Kidney (tissue), 22 donors: ENCODE measurements at places on chromosomes 3 and 15. TPM values are rescaled to one million over a fixed set of nuclear protein-coding genes. Genes with fewer than 3 reads are reported as not detected.

ARNT2 gene
- total RNA-seq: 38.2 TPM

ZNF80 gene
- 0.28 TPM for total RNA-seq

MCF2L2 gene
- total RNA-seq: 1.7 TPM

STARD9 gene
- 7.2 TPM for total RNA-seq

DNA sequence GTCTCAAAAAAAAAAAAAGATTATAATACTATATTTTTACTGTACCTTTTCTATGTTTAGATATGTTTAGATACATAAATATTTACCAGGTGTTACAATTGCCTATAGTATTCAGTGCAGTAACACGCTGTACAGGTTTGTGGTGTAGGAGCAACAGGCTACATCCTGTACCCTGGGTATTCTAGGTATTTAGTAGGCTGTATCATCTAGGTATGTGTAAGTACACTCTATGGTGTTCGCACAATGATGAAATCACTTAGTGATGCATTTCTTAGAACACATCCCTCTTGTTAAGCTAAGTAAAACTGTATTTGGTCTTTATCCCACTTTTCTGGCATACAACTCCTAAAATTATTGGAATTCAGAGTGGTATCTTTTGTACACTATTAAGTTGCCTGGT lies 77.8 kb downstream of the CDC25A start:
- no peak for DNase-seq

GRCh38 chr3:66555214-66555844 lies 54.5 kb upstream of the LRIG1 start:
- DNase-seq: no peak

DNA sequence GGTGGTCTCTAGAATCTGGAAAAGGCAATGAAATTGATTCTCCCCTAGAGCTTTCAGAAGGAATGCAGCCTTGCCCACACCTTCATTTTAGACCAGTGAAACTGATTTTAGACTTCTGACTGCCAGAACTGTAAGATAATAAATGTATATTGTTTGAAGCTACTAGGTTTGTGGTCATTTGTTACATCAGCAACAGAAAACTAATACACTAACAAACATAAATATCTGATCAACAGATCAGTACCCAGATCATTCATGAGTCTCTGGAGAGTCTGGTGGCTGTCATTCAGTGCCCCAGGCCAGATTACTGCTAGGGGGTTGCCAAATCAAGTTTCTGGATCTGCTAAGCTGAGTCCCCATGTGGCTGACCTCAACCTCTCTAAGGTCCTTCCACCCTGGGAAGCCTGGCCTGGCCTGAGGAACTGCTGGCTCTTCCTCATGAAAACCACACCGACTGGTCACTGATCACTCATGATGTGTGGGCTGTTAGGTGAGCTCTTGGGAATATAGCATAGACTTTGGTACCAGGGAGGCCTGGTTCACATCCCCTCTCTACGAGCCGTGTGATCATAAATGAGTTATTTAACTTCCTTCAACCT lies 11.1 kb upstream of the LACTB start:
- no peak for DNase-seq

GRCh38 chr15:71192816-71193215 lies 77.5 kb downstream of the THSD4 start:
- no peak for DNase-seq

GRCh38 chr3:52614689-52615088 lies 71.0 kb downstream of the PBRM1 start:
- no peak for DNase-seq

DNA sequence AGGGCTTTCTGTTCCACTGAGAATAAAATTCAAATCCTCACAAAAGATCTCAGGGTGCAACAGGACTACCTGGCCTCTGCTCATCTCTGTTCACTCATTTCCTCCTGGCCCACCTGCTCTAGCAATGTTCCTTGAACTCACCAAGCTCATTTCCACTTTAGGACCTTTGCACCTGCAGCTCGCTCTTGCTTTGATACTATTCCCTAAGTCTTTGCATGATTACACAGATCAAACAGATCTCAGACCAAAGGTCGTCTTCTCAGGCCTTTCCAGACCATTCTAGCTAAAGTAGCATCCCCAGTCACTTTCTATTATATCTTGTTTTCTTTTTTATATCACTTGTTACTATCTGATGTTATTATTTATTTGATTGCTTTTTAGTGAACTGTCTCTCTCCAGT lies 54.7 kb downstream of the B3GNT5 start:
- DNase-seq: no peak

DNA sequence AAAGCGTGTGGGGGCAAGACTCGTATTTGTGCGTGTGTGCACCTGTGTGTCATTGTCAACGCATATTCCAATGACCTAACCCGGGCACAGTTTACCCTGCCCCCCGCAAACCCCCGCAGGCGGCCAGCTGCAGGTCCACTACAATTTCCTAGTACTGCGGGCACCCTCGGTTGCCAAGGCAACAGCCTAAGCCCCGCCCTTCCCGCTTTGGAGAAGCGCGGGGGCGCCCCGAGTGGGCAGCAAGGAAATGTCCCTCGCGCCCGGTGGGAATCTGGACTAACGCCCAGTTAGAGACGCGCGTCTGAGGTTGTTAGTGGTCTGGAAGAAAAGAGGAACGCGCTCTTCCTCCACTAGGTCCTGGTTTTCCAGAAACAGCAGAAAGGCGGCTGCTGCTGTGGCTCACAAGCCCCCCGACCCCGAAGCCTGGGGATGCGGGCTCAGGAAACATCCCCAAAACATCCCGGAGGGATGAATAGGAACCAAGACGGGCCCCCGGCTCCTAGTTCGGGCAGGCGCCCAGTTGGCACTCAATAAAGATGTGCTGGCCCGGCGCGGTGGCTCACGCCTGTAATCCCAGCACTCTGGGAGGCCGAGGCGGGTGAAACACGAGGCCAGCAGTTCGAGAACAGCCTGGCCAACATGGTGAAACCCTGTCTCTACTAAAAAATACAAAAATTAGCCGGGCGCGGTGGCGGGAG lies 1.1 kb downstream of the ABHD14A start:
- DNase-seq: peak; percentile 91

DNA sequence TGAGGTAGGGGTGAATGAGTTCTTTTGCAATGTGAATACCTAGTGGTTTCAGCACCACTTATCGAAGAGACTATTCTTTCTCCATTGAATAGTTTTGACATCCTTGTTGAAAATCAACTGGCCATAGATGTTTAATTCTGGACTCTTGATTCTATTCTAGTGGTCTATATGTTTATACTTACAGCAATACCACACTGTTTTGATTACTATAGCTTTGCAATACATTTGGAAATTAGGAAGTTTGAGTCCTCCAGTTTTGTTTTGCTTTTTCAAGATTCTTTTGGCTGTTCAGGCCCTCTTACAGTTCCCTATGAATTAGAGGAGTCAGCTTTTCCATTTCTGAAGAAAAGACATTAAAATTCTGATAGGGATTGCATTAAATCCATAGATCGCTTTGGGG lies 30.1 kb downstream of the MAP1A start:
- no peak for DNase-seq

DNA sequence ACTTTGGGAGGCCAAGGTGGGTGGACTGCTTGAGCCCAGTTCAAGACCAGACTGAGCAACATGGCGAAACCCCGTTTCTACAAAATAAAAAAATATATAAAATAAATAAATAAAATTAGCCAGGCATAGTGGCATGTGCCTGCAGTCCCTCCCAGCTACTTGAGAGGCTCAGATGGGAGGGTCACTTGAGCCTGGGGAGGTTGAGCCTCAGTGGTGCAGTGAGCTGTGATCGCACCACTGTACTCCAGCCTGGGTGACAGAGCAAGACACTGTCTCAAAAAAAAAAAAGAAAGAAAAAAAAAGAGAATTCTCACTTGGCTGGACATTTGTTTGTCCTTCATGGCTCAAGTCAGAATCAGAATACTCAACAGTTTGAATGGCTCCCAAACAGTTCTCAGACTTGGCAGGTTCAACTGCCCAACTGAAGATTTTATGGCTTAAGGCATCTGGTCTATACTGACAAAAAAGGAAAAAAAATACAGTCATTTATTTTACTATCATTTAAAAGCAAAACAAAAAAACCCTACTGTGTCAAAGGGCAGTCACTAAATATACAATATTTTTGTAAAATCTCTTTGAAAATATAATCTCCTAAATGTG lies 106.6 kb downstream of the FBXL22 start:
- no peak for DNase-seq

GRCh38 chr15:87848012-87848411 lies 408.5 kb downstream of the NTRK3 start:
- no peak for DNase-seq
